Thymus (tissue), 14 donors: ENCODE measurements at places on chromosomes 11 and 22. TPM values are rescaled to one million over a fixed set of nuclear protein-coding genes. Genes with fewer than 3 reads are reported as not detected.

The TYR gene
- polyA plus RNA-seq, result 0.02 TPM

The SYT13 gene
- 0.25 TPM for polyA plus RNA-seq

The P4HA3 gene
- polyA plus RNA-seq, result 0.18 TPM

The KCNQ1 gene
- 3.7 TPM for polyA plus RNA-seq

The IGLL5 gene
- 29.9 TPM for polyA plus RNA-seq

The FJX1 gene
- 4.2 TPM for polyA plus RNA-seq

The PPFIBP2 gene
- polyA plus RNA-seq, result 5.6 TPM

The ZBED4 gene
- polyA plus RNA-seq, result 6.4 TPM

The SGSM1 gene
- polyA plus RNA-seq, result 0.71 TPM

The INPPL1 gene
- polyA plus RNA-seq, result 58.3 TPM

The MS4A6A gene
- polyA plus RNA-seq, result 174 TPM

The OR5L1 gene
- polyA plus RNA-seq, result not detected

The NTM gene
- polyA plus RNA-seq, result 0.18 TPM

The LRRC10B gene
- 2.7 TPM for polyA plus RNA-seq

The OR5P2 gene
- not detected for polyA plus RNA-seq

The OR51E2 gene
- polyA plus RNA-seq, result 0.57 TPM

The RNF169 gene
- 5.5 TPM for polyA plus RNA-seq

The ARHGAP8 gene
- polyA plus RNA-seq, result 4.5 TPM

The C11orf52 gene
- polyA plus RNA-seq, result 3.6 TPM

The NELL1 gene
- 1.4 TPM for polyA plus RNA-seq

The TBX1 gene
- polyA plus RNA-seq, result 0.96 TPM
